ENCODE measurements at places on chromosomes 5 and 9. TPM values are rescaled to one million over a fixed set of nuclear protein-coding genes. Genes with fewer than 3 reads are reported as not detected.

DNA sequence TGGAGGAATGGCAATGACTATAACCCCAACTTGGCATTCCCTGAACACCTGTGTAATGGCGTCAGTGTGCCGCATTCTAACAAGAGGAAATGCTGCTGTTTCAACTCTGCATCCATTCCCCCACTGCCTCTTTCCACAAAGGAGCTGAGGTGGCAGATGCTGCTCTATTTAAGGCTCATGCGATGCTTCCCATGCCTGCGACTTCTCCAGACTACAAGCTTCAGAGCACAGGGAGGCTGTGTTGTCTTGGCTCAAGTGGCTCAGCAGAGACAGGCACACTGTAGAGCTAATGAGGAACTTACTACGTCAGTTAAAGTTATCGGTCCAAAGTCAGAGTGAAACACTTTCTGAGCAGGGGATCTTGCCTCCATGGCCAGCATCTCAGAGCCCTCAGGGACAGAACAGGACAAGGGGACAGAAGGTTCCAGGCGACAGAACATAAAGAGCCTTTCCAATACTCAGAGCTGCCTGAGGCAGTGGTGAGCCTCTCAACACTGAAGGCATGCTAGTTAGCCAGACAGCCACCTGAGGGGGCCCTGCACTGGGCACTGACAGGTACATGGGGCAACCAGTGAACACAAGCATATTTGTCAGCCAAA is 21.8 kb downstream of the TNIP1 start:
- DNase-seq = no peak
- H3K4me3 ChIP-seq = no peak overlapping the region
- no peak overlapping the region for H3K27ac ChIP-seq
- no peaks in the 10 kb centered on the region for H3K27me3 ChIP-seq

DNA sequence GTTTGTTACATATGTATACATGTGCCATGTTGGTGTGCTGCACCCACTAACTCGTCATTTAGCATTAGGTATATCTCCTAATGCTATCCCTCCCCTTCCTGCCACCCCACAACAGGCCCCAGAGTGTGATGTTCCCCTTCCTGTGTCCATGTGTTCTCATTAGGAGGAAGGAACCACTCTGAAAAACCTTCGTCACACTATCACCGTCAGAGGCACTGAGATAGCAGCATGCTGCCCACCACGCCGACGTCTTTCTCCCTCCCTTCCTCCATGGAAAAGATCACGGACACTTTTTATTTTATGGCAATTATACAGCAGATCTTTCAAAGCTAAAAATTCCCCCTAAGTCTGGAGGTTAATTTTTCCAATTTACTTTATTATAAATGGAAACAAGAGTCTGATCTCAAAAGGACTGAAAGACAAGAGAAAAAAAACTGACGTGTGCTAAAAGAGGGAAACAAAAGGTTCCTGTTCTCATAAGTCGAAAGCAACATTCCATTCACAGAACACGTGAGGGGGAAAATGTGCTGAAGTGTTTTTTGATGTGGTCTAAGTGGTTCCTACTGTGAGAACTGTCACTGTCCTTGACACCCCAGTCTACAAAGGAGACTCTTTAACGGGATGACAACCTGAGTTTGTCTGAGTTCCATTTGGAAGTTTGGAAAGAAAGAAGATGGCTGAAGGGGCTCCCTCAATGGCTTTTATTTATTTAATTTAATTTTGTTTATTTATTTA is 339.7 kb upstream of the IRX2 start:
- H3K4me3 ChIP-seq = no peak overlapping the region
- no peaks in the 10 kb centered on the region for H3K36me3 ChIP-seq
- no peak overlapping the region for H3K27ac ChIP-seq
- H3K4me1 ChIP-seq = no peaks in the 10 kb centered on the region
- no peaks in the 10 kb centered on the region for H3K27me3 ChIP-seq
- DNase-seq = no peak

- peaks cover 28% of the 10 kb centered on the region for H3K4me1 ChIP-seq
- H3K27me3 ChIP-seq = no peaks in the 10 kb centered on the region
- DNase-seq = no peak
- peak overlapping the region; percentile 87 for H3K27ac ChIP-seq
Measured at GRCh38 chr9:127937056-127937387, 632 bp downstream of the DPM2 start.

GRCh38 chr9:87270221-87270847 is 227.3 kb upstream of the DAPK1 start:
- no peak overlapping the region for H3K4me3 ChIP-seq
- H3K4me1 ChIP-seq = peaks cover 23% of the 10 kb centered on the region
- peaks cover 12% of the 10 kb centered on the region for H3K27me3 ChIP-seq
- no peak for DNase-seq
- H3K36me3 ChIP-seq = no peaks in the 10 kb centered on the region

DNA sequence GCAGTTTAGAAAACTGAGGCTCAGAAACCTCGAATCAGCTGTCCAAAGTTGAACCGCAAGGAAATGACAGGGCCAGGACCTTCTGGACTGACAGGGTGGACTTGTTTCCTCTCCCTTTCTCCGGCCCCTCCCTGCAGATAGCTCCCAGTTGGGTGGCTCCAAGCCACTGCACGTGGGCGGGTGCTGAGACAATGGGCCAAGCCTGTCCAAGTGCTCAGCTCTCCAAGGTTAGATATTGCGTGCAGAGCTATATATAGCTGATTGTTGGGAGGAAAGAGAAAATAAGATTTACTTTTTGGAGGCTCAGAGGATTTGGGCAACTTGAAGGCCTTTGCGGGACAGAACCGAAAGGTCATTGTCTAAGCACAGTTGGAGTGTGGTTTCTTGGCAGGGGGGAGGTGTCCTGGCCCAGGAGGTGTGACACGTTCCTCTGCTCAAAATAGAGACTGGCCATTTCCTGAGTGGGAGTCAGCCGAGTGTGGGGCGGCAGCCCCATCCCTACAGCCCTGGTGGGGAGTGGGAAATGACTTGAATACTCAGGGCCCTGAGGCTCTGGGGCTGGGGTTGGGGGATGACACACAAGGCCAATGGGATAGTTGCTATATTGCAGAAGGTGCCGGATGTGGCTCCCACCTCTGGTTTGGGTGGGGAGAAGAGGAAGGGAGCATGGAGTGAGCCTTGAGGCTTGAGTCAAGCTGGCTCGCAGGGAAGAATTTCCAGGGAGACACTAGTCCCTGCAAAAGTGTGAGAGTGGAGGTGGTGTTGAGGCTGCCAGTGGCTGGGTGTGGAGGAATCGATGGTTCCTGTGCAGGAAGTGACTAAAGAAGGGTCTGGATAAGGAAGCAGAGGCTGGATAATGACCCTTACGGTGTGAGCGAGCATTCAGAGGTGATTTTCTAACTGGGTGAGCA is 44.4 kb upstream of the SMAD5 start:
- H3K27ac ChIP-seq = no peak overlapping the region
- H3K36me3 ChIP-seq = no peaks in the 10 kb centered on the region
- DNase-seq = no peak
- no peak overlapping the region for H3K4me3 ChIP-seq
- H3K27me3 ChIP-seq = no peaks in the 10 kb centered on the region

Gene ERAP2
- total RNA-seq = 41.4 TPM

GRCh38 chr5:178125253-178125906 is 5.4 kb upstream of the RMND5B start:
- H3K4me1 ChIP-seq = peaks cover 18% of the 10 kb centered on the region
- H3K36me3 ChIP-seq = no peaks in the 10 kb centered on the region
- H3K27me3 ChIP-seq = no peaks in the 10 kb centered on the region
- no peak for DNase-seq
- H3K4me3 ChIP-seq = no peak overlapping the region
- no peak overlapping the region for H3K27ac ChIP-seq

Gene RASEF
- not detected for total RNA-seq

Gene PDCD1LG2
- 0.33 TPM for total RNA-seq

Gene DOCK8
- 136 TPM for total RNA-seq

GRCh38 chr9:98120476-98120875 is 1.5 kb upstream of the TRIM14 start:
- DNase-seq = no peak
- no peak overlapping the region for H3K27ac ChIP-seq
- peaks cover 39% of the 10 kb centered on the region for H3K4me1 ChIP-seq
- no peaks in the 10 kb centered on the region for H3K36me3 ChIP-seq
- peak overlapping the region; percentile 35 for H3K4me3 ChIP-seq

Gene PCDHGA4
- 0.09 TPM for total RNA-seq

All from CD8-positive, alpha-beta memory T cell (primary cell).